Keratinocyte (primary cell): ENCODE measurements at places on chromosomes 2 and 18. TPM values are rescaled to one million over a fixed set of nuclear protein-coding genes. Genes with fewer than 3 reads are reported as not detected.

VSNL1 gene
- polyA plus RNA-seq = 18.4 to 41.1 TPM (median 32.1 TPM) in 3 replicates

SMAD2 gene
- 69.9 to 87.1 TPM (median 80.2 TPM) in 3 replicates for polyA plus RNA-seq

KIF5C gene
- 0.01 to 0.09 TPM (median 0.03 TPM) in 3 replicates for polyA plus RNA-seq

FRZB gene
- polyA plus RNA-seq = 0.05 TPM in 2 of 3 replicates, not detected in the other

RUFY4 gene
- not detected in 3 replicates for polyA plus RNA-seq

SCN3A gene
- polyA plus RNA-seq = 0.01 TPM in 1 of 3 replicates, not detected in the others

HRH4 gene
- polyA plus RNA-seq = 0.01 to 0.15 TPM (median 0.03 TPM) in 3 replicates

ARHGAP25 gene
- 15.9 to 28.6 TPM (median 25.3 TPM) in 3 replicates for polyA plus RNA-seq

TCF4 gene
- polyA plus RNA-seq = 9.7 to 19.3 TPM (median 13.2 TPM) in 3 replicates

SSB gene
- 74.1 to 149 TPM (median 97.4 TPM) in 3 replicates for polyA plus RNA-seq

ATL2 gene
- polyA plus RNA-seq = 49.6 to 83.2 TPM (median 65.6 TPM) in 3 replicates

SERPINB10 gene
- polyA plus RNA-seq = 4.2 to 10.1 TPM (median 5.8 TPM) in 3 replicates

TXNDC2 gene
- 0.03 TPM in 1 of 3 replicates, not detected in the others for polyA plus RNA-seq

EFR3B gene
- polyA plus RNA-seq = 0.09 to 0.14 TPM (median 0.13 TPM) in 3 replicates

UGT1A6 gene
- polyA plus RNA-seq = 133 to 154 TPM (median 152 TPM) in 3 replicates
